ENCODE measurements at places on chromosomes 16 and 17.

GRCh38 chr17:6326483-6326882 is 108.4 kb downstream of the AIPL1 start:
- DNase-seq, result no peak

DNA sequence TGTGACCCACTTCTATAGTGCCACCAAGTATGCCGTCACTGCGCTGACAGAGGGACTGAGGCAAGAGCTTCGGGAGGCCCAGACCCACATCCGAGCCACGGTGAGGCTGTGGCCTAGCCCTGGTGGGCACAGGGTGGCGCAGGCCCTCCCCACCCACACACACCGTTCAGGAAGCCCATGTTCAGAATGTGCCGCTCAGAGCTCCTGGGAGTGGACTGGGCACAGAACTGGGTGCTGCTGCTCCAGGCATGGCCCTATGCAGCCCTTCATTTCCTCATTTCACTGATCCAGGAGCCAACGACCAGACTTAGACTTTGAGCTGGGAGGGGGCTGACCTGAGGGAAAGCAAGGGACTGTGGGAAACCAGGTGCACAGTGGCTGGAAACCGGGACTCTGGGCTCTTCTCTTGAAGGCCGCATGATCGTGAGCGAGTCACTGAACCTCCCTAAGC is 2.4 kb upstream of the MRM1 start:
- no peak for DNase-seq

DNA sequence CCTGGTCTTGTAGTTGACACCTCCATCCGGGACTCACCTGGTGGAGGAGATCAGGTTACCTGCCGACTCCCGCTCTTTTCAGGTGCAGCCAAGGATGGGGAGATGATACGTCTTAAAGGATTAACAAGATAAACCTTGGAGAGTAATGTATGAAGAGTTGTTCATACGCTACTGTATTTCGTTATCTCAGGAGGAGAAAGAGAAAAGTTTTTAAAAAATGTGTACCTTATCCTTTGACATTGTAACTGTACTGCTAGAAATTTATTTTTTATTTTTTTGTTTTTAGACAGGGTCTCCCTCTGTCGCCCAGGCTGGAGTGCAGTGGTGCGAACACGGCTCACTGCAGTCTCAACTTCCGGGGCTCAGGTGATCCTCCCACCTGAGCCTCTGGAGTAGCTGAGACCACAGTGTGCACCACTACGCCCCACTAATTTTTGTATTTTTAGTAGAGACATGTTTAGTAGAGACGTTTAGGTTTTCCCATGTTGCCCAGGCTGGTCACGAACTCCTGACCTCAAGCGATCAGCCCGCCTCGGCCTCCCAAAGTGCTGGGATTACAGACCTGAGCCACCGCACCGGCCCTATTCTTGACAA is 764 bp upstream of the SMURF2 start:
- no peak for DNase-seq

- DNase-seq, result no peak
These were observed 3.3 kb upstream of the AXIN2 start for GRCh38 chr17:65564793-65565192.

- no peak for DNase-seq
These were observed 20.6 kb upstream of the COL1A1 start for GRCh38 chr17:50221864-50222545.

DNA sequence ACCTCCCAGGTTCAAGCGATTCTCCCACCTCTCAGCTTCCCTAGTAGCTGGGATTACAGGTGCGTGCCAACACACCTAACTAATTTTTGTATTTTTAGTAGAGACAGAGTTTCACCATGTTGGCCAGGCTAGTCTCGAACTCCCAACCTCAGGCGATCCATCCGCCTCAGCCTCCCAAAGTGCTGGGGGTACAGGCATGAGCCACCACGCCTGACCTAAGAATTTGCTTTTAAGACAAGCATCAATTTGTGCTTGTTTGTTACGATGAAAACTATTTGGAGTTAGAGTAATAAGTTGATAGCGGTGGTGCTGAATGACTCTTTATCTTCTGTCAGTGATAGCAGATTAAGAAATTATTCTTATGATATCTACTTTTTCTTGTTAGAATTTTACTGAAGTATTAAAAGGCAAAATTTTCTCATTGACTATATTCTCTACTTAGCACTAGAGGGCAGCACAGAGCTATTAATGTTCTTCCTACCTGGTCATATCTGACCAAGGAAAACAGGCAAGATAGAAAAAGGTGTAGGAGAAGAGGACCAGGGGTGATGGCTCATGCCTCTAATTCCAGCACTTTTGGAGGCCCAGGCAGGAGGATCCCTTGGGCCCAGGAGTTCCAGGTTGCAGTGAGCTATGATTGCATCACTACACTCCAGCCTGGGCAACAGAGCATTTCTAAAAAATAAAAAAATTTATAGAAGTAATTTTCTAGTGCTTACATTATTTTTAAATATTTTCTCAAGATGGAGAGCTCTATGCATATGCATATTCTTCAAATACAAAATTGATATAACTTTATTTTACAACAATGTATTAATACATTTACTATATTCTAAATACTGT is 24.5 kb downstream of the STXBP4 start:
- DNase-seq, result no peak

GRCh38 chr16:24015923-24016322 is 180.1 kb downstream of the PRKCB start:
- no peak for DNase-seq

DNA sequence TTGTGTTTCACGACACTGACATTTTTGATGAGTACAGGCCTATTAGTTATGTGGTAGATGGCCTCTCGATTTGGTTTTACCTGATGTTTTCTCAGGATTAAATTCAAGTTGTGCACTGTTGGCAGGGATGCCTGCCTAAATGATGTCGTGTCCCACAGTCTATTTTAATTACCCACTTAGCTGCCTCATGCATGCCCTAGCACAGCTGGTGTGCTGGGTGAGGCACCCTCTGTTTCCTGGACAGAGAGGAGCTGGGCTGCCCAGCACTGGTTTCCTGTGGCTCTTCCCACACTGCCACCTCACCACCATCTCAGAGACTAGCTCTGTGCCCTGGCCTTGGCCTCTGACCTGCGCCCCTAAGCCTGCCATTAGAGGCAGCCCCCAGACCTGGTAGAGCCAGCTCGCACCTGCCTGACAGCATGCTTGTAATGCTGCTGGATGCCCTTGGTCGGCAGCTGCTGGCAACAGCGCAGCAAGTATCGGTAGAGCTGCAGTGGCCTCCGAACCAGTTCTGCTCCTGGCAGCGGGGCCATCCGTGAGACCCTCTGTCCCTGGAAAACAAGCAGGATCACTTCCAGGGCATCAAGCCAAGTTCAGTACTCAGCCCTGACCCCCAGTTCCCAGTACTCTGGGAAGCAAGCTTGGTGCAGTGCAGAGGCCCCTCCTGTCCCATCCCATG is 10.9 kb downstream of the LYRM9 start:
- DNase-seq, result no peak

DNA sequence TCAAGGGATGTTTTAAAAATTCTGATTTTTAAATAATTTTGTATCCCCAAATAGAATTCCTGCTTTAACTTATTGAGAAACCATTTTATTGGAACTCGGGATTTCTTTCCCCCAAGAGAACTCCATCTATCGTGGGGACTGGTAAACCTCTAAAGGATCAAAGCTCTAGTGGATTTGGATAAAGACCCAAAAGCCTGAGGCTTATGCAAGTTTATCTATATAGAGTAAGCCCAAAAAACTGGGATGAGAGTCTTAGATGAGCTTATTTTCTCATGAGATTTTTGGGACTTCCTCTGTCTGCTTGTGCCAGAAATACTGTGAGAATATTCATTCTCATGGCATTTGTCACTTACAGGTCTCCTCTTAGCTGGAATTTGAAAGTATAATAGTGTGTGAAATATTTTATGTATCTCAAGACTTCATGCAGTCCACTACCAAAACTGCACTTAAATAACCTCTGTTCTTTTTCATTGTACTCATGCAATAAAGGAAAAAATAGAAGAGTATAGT is 333.1 kb downstream of the BCAS3 start:
- no peak for DNase-seq

GRCh38 chr16:28217326-28217725 is 5.6 kb upstream of the XPO6 start:
- no peak for DNase-seq

- no peak for DNase-seq
These were observed 7.0 kb downstream of the TMC8 start for GRCh38 chr17:78137392-78138203.

DNA sequence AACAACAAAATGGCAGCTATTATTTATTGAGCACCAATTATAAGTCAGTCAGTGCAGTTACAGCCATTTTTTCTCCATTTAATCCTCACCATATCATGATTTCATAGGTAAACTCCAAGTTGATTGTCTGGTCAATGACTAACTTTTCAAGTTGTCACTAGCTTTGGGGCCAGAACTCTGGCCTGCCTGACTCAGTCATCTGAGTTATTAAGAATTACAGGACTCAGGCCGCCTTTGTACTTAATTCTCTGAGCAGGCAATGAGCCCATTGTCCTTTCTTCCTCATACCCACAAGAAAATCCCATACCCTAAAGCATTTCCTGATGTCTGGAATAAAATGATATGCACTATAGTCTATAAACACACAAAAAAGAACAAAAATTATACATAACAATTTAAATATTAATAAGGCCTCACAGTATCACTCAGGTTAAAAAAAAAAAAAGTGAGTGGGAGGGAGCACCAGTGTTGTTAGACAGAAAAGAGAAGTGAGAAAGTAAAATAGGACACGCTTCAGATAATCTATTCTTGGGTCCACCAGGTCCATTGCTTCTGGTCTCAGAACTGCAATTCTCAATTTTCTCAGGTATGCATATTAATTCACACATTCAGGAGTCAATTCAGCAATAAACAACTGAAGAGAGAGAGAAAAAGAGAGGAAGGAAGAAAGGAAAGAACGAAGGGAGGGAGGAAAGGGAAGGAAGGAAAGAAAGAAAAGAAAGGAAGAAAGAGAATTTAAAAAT is 70.2 kb downstream of the SPAG9 start:
- no peak for DNase-seq

DNA sequence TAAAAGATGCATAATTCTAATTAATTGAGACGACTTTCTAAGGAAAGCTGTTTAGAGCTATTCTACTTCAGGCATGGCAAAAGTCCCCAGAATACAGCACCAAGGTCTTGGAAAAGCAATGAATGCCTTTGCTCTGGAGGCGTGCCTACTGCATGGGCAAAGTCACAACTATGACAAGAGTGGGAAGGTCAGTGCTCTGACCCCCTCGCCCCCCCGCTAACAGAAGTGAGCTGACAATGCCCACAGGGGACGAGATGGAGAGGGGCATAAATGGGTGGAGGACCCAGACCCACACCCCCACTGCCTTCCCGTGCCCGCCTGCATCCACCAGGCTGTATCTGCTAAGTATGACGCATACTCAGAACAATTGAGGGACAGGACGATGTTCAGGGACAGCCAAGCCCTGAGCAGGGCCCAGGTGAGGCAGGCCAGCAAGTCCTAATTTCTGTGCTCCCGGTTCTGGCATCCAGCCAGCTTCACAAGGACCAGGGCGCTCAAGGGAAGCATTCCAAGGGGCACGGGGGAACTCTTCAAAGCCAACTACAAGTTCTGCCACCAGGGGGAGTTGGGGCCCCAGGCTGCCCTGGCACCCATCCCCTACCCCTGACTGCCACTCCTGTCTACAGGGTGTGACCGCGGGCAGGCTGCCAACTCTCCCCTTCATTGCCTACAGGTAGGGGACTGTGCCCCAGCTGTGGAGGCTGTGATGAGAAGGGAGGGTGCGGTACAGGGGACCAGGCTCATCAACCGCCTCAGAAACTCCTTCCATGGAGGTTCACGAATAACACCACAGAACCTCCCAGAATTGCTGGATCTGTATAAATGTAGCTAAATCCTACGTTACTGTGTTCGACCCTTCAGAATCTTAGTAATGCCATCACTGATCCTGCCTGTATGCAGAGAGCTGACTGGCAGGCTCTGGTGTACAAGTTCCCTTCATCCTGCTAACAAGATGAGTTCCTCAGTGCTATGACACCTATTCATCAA is 20.8 kb downstream of the NPRL3 start:
- DNase-seq, result no peak

DNA sequence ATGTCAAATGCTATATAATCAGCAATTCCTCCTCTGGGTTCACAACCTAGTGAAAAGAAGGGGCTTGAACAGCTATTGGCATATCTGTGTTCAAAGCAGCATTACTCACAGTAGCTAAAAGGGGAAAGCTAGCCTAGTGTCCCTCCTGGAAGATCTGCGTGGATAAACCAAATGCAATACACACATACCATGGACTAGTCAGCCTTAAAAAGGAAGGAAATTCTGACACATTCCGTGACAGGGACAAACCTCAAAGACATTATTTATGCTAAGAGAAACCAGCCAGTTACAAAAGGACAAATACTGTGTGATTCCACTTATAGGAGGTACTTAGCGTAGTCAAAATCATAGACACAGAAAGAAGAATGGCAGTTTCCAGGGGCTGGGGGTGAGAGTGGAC is 90.1 kb downstream of the XYLT1 start:
- no peak for DNase-seq

- DNase-seq, result no peak
These were observed 17.4 kb downstream of the CNTNAP4 start for GRCh38 chr16:76294396-76295214.

DNA sequence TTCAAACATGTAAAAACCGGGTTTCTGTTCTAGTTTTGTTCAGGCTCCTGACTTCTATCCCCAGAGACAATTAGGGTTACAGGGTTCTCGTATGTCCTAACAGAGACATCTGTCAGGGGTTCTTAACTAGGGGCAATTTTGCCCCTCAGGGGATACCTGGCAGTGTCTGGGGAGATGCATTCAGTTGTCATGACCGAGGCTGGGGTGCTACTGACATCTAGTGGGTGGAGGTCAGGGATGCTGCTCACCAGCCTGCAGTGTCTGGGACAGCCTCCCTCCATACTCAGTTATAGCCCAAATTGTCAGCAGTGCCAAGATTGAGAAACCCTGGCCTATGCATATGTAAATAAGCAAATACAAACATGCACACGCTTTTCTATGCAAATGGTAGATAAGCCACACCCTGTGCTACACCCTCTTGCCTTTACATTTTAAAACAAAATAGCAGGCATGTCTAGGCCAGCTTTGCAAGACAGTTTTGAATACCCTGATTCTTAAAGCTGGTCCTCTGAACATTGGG is 37.4 kb downstream of the CLEC16A start:
- DNase-seq, result no peak

GRCh38 chr16:48885471-48885870 is 275.5 kb upstream of the N4BP1 start:
- no peak for DNase-seq

GRCh38 chr17:54408731-54409130 is 491.9 kb upstream of the TOM1L1 start:
- no peak for DNase-seq

DNA sequence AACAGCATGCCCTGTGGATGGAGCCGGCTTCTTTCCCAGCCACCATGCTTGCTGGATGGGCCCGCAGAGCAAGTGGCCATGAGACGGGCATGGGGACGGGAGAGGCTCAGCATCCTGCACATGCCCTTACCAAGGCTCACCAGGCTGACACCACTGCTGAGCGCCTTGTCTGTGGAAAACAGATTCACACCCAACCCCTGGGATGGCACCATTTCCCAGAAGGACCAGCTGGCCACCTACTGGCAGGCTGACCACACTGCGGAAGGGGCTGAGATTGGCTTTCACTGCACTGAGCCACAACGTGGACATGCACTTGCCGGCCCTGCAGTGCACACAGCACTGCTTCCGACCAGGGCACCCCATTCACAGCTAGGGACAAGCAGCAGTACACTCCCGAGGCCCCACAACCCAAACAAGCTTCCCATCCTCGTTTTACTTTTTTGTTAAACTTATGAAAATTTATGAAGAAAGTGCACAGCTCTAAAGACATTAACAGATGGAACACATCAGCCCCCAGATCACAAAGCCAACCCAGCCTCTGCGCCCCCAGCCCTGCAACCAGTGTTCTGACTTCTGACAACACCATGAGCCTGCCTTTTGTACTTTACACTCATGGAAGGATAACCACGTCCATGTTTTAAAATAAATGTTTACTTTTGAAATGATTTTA is 13.9 kb upstream of the KRTAP17-1 start:
- DNase-seq, result no peak

All from cortex of kidney (tissue), 1 donor.